Muscle of leg (tissue), 16 donors: ENCODE measurements at places on chromosomes 11 and 22. TPM values are rescaled to one million over a fixed set of nuclear protein-coding genes. Genes with fewer than 3 reads are reported as not detected.
A peak's percentile ranks its signal among the peaks of the same experiment; 100 is the strongest.

GRCh38 chr22:32994898-32995297, 63.3 kb downstream of the SYN3 start:
- H3K4me3 ChIP-seq = no peak overlapping the region
- peaks cover 48% of the 10 kb centered on the region for H3K4me1 ChIP-seq
- no peak for DNase-seq
- H3K27ac ChIP-seq = peak overlapping the region; percentile 51
- no peaks in the 10 kb centered on the region for H3K27me3 ChIP-seq
- H3K36me3 ChIP-seq = no peaks in the 10 kb centered on the region

The NPTXR gene
- 8.7 TPM for polyA plus RNA-seq

DNA sequence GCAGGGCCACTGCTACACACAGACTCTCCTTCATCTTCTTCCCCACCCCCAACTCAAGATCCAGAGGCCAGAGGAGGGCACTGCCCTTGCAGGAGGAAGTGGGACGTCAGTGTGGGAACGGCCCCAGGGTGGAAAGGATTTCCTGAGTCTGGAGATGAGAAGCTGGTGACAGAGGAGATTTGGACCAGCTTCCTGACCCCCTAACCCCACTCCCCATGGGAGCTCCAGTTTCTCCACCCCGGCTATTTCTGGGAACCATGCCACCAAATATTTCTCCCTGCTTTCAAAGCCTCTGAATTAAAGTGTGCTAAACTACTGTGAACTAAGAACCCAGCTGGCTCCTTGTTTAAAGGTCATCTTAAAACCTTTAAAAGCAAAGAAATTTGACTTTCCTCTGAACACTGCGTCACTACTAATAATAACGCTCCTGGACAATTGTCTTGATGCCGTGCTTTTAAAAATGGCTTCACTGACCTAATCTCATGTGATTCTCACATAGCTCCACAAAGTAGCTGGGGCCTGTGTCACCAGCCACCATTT, 46.6 kb downstream of the CWC15 start:
- peaks cover 35% of the 10 kb centered on the region for H3K4me1 ChIP-seq
- no peaks in the 10 kb centered on the region for H3K27me3 ChIP-seq
- DNase-seq = peak; percentile 93

GRCh38 chr11:72552399-72552910, 118.1 kb upstream of the CLPB start:
- no peaks in the 10 kb centered on the region for H3K36me3 ChIP-seq
- peak overlapping the region; percentile 43 for H3K27ac ChIP-seq
- H3K27me3 ChIP-seq = no peaks in the 10 kb centered on the region
- peaks cover 29% of the 10 kb centered on the region for H3K4me1 ChIP-seq
- H3K4me3 ChIP-seq = no peak overlapping the region

DNA sequence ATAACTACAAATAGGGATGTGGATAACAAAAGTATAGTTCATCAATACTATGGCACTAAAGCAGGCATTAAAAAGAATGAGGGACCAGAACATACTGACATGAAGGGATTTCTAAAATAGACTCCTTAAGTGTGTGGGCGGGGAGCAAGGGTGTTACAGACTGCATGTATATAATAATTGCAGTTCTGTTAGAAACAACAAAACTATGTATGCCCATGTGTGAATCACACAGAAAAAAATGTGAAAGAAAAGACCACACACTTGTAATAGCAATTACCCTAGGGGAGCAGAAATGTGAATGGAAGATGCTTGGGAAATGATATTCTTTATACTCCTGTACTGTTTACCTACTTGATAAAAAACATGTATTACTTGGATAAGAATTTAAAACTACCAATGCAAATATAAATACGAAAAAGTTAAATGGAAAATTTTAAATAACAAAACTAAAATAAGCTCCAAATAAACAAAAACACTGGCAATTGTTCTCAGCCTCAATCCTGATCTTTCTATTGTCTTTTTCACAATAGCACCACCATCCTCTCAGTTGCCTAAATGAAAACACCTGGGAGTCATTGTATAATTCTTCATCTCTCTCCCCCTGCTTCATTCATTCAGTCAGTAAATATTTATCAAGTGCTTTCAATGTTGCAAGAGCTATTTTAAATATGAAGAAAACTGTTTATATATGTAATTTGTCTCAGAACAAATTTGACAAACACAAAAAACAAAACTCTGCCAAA, 129.8 kb downstream of the FCHSD2 start:
- H3K36me3 ChIP-seq = peaks cover 12% of the 10 kb centered on the region
- H3K4me1 ChIP-seq = no peaks in the 10 kb centered on the region
- DNase-seq = no peak
- H3K4me3 ChIP-seq = no peak overlapping the region
- no peak overlapping the region for H3K27ac ChIP-seq

The SULT4A1 gene
- 0.92 TPM for polyA plus RNA-seq

GRCh38 chr11:55970935-55971334, 1.2 kb upstream of the OR10AG1 start:
- no peaks in the 10 kb centered on the region for H3K27me3 ChIP-seq
- no peaks in the 10 kb centered on the region for H3K4me1 ChIP-seq
- no peak overlapping the region for H3K27ac ChIP-seq
- DNase-seq = no peak
- H3K36me3 ChIP-seq = no peaks in the 10 kb centered on the region

DNA sequence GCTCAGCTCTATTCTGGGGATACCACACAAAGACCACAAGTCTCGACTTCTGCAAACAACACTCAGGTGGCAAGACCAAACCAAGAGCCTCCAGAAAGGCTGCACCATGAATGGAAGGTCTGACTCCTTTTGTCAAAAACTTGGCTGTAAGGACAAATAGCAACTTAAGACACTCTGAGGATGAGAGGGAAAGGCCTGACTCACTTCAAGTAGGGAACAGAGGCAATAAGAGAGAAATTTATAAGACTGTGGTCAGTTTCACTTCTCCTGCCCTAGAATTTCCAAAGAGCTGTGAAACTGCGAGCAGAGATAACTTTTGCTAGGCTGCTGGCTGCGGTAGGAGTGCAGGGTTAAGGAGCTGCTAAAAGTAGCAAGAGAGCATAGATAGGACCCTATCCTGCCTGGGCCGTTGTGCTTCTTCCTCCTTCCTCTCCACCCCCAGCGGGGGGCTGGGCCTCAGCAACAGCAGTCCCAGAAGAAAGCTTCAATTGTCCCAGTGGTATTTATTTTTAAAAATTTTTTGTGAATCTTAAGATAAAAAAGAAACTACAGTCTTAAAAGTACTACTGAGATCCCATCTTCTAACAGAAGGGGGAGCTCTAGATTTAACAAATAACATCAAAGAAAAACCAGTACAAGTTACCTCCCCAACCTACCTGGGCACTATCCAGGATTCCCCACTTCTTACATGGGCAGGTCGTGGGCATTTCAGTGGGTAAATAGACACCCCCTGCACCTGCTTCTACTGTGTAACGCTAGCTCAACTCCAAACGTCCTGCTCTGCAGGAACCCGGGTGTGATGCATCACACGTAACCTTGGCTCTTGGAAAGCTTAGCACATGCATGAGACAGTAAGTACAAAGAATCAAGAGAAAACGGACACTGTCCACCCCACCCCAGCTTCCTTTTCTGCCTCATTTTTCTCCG, 66.4 kb downstream of the SGSM3 start:
- peak; percentile 73 for DNase-seq
- H3K27me3 ChIP-seq = no peaks in the 10 kb centered on the region
- H3K4me3 ChIP-seq = no peak overlapping the region

GRCh38 chr11:73797457-73797856, 9.8 kb downstream of the MRPL48 start:
- H3K36me3 ChIP-seq = peaks cover 7% of the 10 kb centered on the region
- peak overlapping the region; percentile 67 for H3K27ac ChIP-seq
- no peaks in the 10 kb centered on the region for H3K27me3 ChIP-seq
- H3K4me1 ChIP-seq = peaks cover 10% of the 10 kb centered on the region
- DNase-seq = peak; percentile 78

- H3K27me3 ChIP-seq = no peaks in the 10 kb centered on the region
- H3K36me3 ChIP-seq = peaks cover 15% of the 10 kb centered on the region
- H3K27ac ChIP-seq = no peak overlapping the region
- H3K4me3 ChIP-seq = no peak overlapping the region
- no peaks in the 10 kb centered on the region for H3K4me1 ChIP-seq
Observed at GRCh38 chr11:113796663-113797259, 17.2 kb downstream of the CLDN25 start.
